Stimulated activated CD4-positive, alpha-beta T cell treated with anti-CD3 and anti-CD28 coated beads, TNF-alpha, amount 100 ng/mL, for 24 hours (primary cell): ENCODE measurements at places on chromosomes 2 and 18.
A peak's percentile ranks its signal among the peaks of the same experiment; 100 is the strongest.

- no peak for DNase-seq
Observed at GRCh38 chr2:21310493-21310892, 186.7 kb downstream of the TDRD15 start.

DNA sequence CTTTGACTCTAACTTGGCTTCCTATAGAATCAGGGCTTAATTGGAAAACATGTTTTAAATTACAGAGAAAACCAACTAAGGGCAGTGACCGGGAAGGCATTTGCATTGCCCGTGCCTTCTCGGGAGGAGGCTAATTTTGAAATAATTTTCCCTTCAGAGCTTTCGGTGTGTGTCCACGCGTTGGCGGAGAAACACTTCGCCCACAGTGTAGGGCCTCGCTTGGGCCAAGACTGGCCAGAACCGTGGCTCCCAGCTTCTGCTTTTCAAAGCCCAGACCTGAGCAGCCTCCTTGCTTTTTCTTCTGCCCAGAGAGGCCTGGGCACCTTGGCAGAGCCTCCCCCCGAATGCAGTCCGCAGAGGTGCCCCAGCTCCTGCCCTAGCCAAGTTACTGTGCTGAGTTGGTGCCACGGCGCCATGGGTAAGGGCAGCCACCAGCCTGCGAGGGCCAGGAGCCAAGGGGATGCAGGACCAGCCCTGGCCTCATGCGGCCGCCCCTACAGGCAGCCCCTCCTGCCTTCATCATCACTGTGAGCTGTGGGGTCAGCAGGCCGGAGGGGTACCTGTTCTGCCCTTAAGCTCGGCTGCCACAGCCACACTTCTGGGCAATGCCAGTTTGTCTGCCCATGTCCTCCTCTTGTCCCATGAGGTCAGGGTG, 57.4 kb downstream of the NFATC1 start:
- DNase-seq = no peak

GRCh38 chr18:13520306-13520705, 206.1 kb downstream of the FAM210A start:
- no peak for DNase-seq

- no peak for DNase-seq
Observed at GRCh38 chr2:162317861-162318327, 590 bp downstream of the IFIH1 start.

DNA sequence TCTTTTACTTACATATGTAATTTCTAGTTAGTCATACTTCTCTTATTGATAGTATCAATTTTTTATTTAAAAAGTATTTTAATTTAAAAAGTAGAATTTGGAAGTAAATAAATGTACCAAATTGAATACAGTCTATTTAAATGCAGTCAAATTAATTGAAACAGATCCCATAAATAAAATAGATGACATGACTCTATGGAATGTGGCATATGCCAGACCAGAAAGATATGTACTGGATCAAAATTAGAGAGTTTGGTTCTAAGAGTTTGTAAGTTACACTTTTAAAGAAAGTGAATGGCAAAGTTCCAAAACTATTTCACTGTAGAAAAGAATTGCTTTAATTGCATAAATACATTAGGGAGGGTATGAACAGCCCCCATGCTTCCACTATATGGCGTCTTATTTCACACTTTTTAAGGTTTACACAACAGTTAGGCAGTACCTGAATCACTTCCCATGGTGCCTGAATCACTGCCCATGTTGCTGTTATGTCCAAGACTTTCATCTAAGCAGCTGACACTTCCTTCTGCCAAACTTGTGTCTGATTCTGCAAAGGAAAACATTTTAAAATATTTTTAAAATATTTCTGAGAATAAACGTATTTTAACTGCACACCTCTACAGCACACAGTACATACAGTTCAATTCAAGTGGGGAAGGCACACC, 25.2 kb downstream of the IFIH1 start:
- no peak for DNase-seq

- DNase-seq = peak; percentile 88
Observed at GRCh38 chr2:19989667-19990415, at the start of gene WDR35. TSS of gene WDR35 (minus strand) at chr2:19990105. CDS start at chr2:19990015, 90 bp downstream.

DNA sequence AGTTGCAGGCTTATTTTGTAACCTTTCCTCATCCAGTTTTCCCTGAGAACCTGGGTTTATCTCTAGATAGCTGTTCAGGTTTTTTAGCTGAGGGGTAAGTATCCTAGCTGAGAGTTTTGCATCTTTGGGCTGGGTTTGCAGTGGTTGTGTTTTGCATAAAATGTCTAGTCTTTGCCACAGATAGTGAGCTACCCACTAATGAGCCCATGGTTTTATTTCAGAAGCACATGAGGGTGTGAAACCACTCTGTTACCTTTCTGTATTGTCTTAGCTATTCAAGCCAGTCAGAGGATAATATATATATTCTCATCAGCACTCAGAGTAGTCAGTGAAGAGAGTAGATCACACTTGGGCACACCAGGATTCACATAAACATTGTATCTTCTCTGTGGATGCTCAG, 24.6 kb upstream of the TXNDC2 start:
- DNase-seq = no peak

- peak; percentile 14 for DNase-seq
Observed at GRCh38 chr18:33231474-33232317, 208.8 kb downstream of the CCDC178 start.

DNA sequence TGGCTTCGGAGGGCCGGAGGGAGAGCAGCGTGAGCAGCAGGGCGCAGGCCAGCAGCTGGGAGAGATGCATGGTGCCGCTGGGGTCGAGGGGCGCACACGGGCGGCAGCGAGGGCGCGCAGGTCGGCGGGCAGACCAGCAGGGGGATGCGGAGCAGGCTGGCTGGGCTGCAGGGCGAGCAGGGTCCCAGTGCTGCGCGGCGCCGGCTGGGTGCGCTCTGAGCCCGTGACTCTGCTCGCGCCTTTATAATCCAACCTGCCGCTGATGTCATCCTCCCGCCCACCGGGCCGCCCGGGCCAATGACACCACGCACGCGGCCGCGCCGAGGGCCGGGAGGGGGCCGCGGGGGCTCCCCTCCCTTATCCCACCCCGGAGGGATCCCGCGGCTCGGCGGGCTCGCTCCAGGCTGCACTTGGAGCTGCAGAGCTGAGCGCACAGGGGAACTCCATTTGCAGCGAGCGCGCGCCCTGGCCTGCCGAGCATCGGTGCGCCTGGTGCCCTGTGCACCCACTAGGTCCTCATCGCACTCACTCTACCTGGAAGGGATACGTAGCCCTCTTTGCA, at the start of gene NPPC:
Gene NPPC (minus strand): TSS at position 217 of the 562 bp plus-strand sequence. CDS start 147 bp downstream, at position 70.
- DNase-seq = peak; percentile 62

DNA sequence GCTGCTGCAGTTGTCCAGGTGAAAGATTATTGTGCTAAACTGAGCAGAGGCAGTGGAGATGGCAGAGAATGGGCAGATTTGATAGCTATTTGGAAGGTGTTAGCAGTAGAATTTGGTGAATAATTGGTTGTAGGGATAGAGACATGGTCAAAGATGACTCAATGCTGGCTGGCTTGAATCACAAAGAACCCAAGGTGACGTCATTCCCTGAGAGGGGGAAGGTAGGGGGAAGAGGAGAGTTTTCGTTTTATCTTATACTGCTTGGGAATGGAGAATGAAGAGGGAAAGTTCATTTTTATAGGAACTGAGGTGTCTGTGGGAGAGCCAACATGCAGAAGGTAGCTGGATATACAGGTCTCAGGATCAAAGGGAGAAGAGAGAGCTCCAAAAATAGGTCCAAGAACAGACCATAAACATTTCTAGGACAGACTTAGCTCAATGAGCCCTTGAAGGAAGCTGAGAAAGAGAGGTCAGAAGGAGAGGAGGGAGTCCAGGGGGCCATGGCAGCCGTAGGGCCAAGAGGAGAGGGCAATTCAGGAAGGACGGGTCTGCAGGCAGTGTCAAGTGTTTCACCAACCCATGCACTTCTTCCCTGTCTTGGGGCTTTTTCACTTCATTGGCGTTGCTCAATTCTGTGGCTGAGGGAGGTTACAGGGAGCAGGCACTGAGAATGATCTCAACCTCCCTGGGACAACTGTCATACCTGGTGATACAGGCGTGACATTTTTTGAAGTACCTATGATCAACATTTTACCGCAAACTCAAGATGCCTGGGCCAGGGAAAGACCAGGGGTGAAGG, 281.3 kb downstream of the TDRD15 start:
- no peak for DNase-seq

- no peak for DNase-seq
Observed at GRCh38 chr18:5619376-5619775, 75.6 kb upstream of the EPB41L3 start.

- DNase-seq = no peak
Observed at GRCh38 chr2:224101820-224102630, 62.9 kb upstream of the SERPINE2 start.

GRCh38 chr2:144140891-144141290, 379.0 kb downstream of the ZEB2 start:
- no peak for DNase-seq
